Activated CD4-positive, alpha-beta T cell treated with anti-CD3 and anti-CD28 coated beads, Interleukin-2, amount 50 U/mL, for 24 hours (primary cell): ENCODE measurements at places on chromosomes 5 and 9.

- DNase-seq = no peak
Observed at GRCh38 chr9:133687856-133688761, 50.0 kb downstream of the SARDH start.

GRCh38 chr9:68706363-68707201 lies 1.5 kb downstream of the PIP5K1B start:
- DNase-seq = no peak

DNA sequence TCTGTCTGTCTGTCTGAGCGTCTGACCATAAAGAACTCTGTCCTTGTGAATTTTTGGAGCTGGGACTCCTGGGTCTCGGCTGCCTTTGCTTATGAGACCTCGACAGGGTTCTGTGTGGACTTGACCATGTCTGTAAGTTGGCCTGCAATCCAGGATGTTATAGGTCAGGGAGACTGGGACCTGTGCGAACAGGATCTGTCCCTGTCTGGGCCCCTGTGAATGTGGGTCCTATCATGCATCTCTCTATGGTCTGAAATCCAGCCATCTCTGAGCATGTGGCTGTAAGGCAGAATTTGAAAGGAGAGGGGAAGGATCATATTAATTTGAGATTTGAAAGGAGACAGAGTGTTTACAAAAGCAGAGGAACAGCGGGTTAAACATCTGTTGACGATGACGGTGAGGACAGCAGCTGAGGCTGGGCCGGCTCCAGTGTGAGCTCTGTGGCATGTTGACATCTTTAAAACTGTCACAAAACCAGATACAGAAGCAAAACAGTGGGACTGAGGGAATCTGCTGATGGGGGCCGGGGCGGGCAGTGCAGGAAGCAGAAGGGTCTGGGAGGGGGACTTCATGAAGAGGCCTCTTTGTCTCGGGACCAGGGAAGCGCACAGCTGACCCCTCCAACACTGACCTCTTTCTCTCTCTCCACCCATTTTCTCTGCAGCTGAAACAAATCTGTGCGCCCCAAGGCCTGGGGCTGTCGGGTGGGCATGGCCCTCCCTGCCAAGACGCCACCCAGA lies 19.1 kb upstream of the MVB12B start:
- DNase-seq = no peak

GRCh38 chr9:80871596-80871995 lies 817.8 kb downstream of the TLE1 start:
- no peak for DNase-seq

DNA sequence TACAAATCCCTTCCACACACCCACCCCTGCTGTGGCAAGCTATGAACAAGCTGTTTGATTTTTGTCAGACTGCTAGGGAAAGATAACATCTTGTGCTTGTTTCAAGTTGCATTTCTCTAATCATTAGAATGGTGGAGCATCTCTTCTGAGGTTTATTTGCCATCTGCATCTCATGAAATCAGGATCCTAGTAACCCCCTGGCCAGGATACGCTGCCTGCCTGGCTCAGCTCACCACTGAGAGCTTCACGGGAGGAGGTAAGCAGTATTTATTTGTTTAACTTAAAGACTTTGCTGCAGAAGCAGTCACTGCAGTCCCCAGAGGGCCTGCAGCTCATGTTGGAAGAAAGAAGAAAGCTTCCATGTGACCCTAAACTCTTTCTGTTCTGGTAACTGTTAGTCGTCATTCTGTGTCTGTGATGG lies 83.3 kb upstream of the CXCL14 start:
- DNase-seq = no peak

DNA sequence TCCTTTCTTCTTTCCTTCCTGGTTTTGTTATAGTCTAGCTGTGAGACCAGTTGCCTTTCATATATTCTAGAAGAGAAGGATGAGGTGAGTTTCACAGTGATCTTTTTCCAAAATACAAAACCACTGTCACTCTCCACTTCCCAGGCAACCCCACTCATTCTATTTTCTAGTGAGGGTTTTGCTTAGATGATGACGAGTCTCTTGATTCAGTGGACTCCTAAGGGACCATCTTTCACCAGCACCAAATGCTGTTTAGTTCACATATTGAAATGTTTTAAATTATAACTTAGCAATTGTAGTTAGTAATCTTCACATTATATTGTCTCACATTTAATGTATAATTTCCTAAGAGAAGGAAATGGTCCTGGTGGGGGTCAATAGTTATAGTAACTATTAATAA lies 25.2 kb downstream of the PIK3R1 start:
- DNase-seq = no peak

- no peak for DNase-seq
Observed at GRCh38 chr5:3353561-3353960, 242.1 kb upstream of the IRX1 start.

DNA sequence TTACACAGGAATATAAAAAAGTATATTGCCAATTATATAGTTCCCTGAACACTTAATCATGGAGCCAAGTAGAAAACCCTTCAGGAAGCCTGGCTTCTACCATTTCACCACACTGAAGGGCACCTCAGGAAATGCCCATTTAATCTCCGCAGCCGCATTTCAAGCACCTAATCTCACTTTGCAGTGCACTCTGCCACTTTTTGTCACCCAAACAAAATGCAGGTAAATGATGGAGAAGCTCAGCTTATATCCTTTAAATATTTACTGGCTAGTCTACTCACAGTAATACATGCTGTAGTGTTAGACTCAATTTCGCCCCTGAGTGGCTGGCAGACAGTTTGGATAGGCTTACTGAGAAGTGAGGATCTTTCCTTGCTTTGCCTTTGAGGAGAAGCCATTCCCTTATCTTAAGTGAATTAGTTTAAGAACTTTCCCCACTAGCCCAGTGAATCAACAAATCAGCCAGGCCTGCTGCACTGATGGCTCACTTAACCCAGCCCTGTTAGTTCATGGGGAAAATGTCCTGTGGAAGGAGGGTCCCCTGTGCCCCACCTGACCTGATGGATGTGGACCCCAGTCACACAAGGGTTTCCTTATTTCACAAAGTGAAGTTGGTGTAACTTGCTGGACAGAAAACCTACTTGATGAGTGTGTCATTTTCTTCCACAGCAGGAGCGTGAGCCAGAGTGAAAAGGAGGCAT lies 209.7 kb downstream of the CAAP1 start:
- DNase-seq = no peak

DNA sequence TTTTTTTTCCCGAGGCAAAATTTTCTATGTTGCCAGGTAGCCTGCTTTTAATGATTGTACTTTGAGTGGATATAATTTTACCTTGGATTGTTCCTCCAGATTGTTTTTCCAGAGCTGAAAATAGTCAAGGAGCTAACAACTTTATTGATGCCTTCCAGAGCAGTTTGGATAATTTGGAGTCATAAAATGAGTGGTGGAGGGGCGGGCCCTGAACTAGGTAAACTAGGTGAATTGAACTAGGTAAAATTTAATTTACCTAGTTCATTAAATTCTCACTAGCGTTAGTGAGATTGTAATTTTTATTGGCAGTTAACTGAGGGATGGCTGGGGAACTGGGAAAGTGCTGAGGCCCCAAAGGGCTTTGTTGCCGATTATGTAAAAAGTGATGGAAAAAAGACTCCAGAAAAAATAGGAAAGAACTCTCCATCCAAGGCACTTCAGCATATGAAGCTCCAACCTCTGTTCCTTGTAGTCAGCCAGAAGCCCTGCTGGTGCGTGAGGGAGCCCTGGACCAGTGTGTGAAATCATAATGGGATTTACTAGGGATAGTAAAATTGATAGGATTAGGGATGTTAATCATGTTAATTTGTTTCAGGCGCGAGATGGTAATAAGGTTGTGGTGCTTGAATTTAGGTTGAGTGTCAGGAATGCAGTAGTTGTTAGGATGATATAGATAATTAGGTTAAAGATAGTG lies 1.7 kb downstream of the DNAJC25 start:
- no peak for DNase-seq
